Vagina (tissue), 2 donors: ENCODE measurements at places on chromosomes 2 and 18. TPM values are rescaled to one million over a fixed set of nuclear protein-coding genes. Genes with fewer than 3 reads are reported as not detected.

DNA sequence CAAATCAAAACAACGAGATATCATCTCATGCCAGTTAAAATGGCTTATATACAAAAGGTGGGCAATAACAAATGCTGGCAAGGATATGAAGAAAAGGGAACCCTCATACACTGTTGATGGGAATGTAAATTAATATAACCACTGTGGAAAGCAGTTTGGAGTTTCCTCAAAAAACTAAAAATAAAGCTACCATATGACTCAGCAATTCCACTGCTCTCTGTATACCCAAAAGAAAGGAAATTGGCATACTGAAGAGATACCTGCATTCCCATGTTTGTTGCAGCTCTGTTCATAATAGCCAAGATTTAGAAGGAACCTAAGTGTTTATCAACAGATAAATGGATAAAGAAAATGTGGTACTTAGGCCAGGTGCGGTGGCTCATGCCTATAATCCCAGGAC lies 124.8 kb downstream of the MSTN start:
- DNase-seq = no peak

- DNase-seq = no peak
Observed at GRCh38 chr2:212223696-212224095, 314.9 kb downstream of the ERBB4 start.

DNA sequence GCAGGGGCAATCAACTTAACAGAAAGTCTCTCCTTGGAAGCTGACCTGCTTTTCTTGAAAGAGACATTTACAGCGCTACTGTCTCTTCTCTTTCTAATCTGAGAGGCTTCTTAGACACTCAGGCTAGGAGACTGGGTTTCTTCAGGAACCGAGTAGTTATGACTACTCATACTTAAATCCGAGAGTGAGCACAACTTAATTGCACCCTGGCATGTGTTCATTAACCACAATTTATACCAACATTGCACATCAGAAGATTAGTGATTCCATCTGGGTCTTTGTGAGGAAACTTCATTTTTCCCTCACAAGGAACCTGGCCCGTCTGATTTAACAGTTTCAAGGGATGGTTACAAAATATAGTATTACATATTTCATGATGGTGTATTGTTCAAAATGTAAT lies 176.9 kb downstream of the UBE2E3 start:
- no peak for DNase-seq

DNA sequence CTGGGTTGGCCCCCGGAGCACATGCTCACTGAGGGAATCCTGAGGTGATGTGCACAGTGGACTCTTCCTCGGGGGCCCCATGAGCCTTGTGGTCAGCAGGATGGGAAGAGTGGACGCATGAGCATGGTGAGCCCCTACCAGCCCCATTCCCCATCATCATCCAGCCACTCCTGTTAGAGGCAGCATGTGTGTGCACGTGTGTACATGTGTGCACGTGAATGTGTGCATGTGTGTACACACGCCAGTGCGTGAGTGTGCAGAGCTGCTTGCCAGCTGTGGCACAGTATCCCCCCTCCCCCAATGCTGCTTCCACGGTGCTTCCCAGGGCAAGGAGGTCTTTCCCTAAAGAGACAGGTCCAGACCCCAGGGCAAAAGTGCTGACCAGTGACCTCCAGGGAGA lies 57.8 kb downstream of the KIF1A start:
- DNase-seq = no peak

MZT2A gene
- 140 TPM for total RNA-seq

TMEM169 gene
- not detected for total RNA-seq

GRCh38 chr18:11320986-11321385 lies 171.6 kb upstream of the PIEZO2 start:
- DNase-seq = no peak

DNA sequence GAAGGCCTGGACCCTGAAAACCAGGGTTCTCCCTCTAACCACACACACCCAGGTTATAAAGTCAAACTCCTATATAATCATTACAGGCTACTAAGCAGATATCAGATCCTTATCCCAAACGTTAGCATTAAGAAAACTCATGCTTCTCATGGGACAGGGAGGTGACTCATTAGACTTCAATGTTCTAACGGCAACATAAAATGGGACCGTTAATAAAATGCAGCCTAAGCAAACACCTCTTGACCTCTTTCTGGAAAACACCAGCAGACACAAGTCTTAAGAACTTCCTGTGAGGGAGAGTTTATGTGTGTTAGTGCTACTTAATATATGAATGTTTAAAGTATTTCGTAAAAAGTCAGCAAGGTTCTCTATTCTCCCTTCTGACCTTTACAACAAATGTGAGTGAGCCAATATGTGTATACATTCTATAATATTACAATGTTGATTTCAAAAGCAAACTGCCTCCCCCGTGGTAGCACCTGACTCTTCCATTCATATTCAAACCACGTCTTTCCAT lies 31.7 kb downstream of the LPIN2 start:
- DNase-seq = no peak

DNA sequence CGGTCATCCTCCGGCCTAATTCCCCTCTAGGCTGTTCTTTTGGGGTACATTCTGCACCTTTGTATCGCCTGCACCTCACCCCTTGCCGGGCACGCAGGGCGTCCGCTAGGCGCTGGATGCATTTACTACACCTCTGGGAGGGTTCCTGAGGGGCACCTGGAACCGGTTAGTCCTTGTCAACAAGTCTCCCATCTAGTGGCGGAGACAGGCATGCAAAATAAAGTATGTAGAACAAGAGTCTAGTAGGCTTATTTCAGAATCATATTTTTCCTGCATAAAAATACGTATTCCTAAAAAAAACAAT lies 705 bp upstream of the TEX261 start:
- DNase-seq = peak; percentile 85

HTR2B gene
- total RNA-seq = 0.49 TPM

DNA sequence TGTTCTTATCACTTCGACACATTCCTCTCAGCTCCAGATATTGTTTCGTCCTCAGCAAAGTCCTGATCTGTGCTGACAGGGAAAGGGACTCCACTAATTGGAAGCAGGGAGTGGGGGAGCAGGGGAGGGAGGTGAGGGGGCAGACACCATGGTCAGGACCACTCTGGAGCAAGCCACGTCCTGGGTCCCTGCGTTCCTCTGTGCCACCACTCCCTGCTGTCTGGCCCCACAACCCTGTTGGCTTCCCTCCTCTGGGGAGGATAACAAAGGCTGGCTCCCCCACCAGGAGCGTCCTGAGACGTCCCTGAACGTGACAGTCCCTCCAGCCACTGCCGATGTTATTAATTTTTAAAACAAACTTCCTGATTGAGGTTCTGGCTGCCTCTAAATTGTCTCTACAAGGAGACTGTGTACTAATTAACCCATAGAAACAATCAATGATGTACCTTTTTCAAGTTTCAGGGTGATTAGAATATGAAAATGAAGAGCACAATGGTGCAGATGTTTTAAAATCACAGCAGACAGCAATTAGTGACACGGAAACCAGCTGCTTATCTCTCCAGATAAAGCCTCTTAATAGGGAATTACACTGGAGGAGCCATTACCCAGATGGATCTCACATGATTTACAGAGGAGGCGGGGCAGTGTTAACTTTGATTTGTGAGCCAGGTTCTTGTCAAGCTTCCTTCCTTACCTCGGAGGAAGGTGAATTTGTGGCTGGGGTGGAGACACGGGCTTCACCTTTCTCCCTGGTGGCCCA lies 257.5 kb downstream of the SETBP1 start:
- no peak for DNase-seq

GRCh38 chr2:73111073-73112025 lies 1.4 kb downstream of the RAB11FIP5 start:
- DNase-seq = no peak

DNA sequence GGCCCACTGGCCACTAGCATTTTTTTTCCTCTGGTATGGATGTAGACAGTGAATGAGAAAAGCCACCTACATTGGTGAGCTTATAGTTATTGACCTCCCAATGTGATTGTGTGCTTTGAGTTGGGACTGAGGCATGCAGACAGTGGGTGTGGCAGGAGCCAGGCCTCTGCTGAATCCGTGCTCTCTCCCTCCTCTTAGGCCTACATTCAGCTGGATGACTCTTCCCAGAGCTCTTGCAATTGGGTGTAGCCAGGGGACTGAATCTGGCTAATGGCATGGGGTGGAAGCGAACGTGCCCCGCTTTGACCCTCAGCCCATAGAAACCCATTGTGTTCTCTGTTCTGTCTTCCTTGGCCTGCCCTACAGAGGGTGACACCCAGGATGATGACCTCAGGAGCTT lies 698.3 kb upstream of the HS6ST1 start:
- DNase-seq = peak; percentile 61

- DNase-seq = no peak
Observed at GRCh38 chr18:5895876-5896740, 786 bp upstream of the TMEM200C start.

DNA sequence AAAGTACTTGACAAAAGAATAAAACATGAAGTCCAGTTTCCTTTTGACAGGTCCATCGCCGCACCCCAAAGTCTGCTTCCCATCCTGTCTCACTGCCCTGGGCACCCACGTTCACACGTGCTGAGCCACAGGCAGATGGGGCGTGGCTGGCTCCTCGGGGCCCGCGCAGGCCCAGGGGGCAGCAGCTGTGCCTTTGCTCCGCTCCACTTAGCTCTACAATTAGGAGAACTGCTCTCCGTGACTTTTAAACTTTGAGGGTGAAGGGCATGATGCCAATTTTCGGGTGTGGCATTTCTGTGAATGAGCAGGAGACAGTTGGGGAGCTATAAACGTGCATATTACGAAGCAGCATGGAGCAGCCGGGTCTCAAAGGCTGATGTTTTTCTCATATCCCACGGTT lies 152.4 kb downstream of the TDRD15 start:
- DNase-seq = no peak

GRCh38 chr2:46913471-46914381 lies 1.9 kb downstream of the MCFD2 start:
- no peak for DNase-seq

GRCh38 chr2:70979180-70979488 lies 704 bp downstream of the ANKRD53 start:
- peak; percentile 85 for DNase-seq

- no peak for DNase-seq
Observed at GRCh38 chr2:72630767-72631166, 195.1 kb downstream of the EXOC6B start.

ANKRD30BL gene
- 1.2 TPM for total RNA-seq

- DNase-seq = no peak
Observed at GRCh38 chr2:195658541-195658890, 1.5 kb downstream of the SLC39A10 start.

DNA sequence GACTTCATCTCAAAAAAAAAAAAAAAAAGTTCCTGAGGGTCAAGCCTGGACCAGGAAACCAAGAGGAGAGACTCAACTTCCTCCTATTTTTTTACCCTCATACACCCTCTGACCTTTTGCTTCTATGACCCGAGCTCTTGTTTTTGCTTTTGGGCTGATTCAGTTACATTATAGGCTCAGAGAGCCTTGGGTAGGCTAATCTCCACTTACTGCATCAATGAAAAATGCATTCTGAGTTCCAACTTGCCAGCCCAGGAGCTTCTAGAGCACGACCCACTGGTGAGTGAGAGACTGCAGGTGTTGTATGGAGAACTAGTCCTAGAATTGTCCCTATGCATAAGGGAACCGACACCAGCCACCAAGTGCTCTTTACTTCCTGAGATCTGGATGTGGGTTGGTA lies 91.1 kb downstream of the CABLES1 start:
- no peak for DNase-seq

DNA sequence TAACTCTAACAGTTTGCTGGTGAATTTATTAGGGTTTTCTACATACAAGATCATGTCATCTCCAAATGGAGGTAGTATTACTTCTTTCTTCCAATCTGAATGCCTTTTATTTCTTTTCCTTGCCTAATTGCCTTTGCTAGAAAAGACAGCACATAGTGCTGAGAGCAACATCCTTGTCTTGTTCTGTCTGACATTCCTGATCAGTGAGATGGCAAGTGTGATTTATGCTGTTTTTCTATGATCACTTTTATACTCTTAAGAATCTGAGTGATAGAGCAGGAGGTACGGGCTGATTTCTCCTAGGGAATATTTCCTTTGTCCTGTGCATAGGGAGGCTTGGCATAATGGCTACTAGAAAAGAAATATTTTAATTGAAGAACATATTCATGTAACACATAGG lies 17.3 kb downstream of the LYPD6B start:
- no peak for DNase-seq

CTAGE1 gene
- not detected for total RNA-seq

PHLPP1 gene
- 20.6 TPM for total RNA-seq

YIPF4 gene
- 10.6 TPM for total RNA-seq

SUMO1 gene
- 38.8 TPM for total RNA-seq

ST6GAL2 gene
- total RNA-seq = 2.9 TPM

FTCDNL1 gene
- total RNA-seq = 2.5 TPM

DNA sequence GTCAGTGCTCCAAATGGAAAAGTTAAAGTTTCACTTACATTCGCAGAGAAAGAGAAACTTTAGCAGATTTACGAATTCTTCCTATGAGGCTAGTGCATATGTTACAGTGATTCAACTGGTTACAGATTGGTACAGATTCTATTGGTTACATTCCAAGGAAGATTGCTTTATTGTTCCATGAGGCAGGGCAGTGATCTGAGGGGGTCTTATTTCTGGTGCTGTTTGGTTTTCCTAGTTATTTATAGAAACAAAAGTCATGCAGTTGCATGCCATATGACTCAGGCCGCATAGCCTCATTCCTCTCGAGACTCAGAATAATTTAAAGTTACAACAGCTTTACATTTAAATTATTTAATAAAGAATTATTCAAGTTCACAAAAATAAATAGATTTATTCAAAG lies 385.4 kb upstream of the SYT4 start:
- no peak for DNase-seq

GRCh38 chr18:76955524-76956170 lies 133.3 kb downstream of the ZNF236 start:
- no peak for DNase-seq

OSBPL6 gene
- total RNA-seq = 2.7 TPM

SLC9A4 gene
- not detected for total RNA-seq

DNA sequence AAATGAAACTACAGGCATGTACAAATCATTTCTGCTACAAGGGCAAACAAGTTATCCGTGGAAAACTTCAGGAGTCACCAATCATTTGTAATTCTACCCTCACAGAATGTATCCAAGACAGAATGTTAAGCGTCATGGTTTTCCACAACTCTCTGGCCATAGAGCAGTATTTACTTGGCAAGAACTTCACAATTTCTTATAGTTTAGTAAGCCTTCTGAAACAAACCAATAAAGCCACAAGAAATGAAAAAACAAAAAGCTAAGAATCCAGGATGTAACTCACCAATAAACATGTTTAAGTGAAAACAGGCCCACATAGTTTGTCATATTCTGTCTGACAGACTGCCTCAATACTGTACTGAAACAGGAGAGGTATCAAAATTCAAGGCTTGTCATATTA lies 70.3 kb downstream of the LNPK start:
- DNase-seq = no peak

DNA sequence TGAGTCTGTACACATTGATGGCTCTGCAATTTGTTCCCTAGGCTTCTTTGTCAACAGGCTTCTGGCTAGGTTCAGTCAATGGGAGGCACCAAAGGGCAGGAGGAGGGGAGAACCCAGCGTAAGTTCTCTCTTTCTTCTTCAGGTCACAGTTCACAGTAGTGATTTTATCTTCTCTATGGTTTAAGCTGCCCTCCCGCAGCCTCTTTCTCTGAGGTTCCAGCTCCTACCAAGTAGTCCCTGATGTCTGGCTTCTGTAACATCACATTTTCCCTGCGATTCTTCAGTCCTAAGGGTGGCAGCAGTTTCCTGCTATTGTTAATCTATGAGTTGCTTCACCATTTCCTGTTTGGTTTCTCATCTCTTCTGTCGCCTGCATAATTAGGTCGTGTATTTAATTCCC lies 107.4 kb downstream of the CPO start:
- DNase-seq = no peak
